ENCODE measurements at places on chromosomes 12 and 14. TPM values are rescaled to one million over a fixed set of nuclear protein-coding genes. Genes with fewer than 3 reads are reported as not detected.

GRCh38 chr12:18552829-18553228 is 185.0 kb downstream of the PLCZ1 start:
- no peak for DNase-seq

DNA sequence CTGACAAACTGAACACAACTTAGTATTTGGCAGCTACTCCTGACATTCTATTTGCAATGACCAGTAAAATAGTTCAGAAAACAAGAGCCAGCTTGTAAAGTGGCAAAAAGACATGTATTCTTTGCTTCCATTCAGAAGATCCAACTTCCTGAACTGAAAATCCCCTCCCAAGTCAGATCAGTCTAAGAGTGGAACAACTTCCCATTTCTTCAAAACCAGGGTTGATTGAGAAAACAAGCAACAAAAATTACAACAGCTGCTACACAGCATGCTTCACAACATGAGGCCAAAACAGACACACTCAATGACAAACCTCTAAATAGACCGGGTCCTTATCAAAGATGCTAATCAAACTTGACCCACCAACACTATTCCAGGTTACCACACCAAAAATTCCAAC is 40.3 kb downstream of the CIT start:
- DNase-seq, result no peak

DNA sequence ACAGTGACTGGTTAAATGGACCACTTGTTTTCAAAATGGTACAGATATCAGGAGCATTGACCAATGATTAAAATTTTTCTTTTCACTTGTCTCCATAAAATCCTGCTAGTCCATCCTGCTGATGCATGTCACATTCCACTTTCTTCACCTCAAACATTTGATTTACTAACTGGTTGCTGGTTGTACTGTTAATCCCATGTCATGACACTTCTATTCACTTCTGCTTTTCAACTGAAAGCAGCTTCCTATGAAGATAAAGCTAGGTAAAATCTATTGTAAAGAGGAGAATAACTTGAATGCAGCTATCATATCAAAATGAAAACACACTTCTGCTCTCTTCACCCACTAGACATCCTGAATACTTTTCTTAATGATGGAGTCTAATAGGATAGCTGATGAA is 149.6 kb upstream of the OTX2 start:
- DNase-seq, result no peak

GRCh38 chr14:79972230-79972629 is 239.1 kb downstream of the DIO2 start:
- no peak for DNase-seq

DNA sequence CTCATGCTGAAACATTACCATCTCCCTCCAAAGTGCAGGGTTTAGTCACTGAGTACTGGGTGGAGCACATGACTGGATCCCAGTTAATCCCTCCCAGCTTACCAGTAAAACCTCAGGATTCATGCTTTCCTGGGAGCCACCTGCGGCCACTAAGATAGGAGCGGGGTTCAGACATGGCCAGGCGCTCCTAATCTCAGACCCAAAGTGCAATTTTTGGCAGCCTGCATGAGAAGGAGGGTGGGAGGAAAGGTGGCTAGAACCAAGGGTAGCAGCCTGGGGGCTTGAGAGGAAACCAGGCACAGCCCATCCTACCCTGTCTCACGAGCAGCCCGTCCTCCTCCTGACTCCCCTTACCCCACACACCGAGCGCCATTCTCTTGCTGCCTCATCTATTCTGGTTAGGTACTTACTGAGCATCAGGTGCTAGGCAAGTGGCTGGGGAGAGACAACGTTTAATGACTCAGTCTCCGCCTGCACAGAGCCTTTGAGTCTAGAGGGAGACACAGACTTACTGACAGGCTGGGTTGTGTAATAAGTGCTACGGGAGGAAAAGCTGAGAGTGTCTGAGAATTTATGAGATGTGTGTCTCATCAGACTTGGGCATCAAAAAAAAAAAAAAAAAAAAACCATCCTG is 9.9 kb downstream of the GPRC5A start:
- no peak for DNase-seq

DNA sequence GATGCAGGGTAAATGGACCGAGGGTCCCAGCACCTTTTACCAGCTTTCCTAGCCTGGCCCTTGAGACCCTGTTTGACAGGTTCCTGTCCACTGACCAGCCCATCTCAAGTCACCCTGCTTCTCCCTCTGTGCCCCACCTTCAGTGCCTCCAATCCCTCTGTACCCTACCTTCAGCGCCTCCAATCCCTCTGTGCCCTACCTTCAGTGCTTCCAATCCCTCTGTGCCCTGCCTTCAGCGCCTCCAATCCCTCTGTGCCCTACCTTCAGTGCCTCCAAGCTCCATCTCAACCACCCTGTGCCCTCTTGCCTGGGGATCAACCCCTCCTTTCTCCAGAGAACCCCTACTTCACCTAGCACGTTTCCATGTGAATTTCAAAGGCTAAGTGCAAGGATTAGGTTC is 54.3 kb downstream of the ZFP36L1 start:
- no peak for DNase-seq

DNA sequence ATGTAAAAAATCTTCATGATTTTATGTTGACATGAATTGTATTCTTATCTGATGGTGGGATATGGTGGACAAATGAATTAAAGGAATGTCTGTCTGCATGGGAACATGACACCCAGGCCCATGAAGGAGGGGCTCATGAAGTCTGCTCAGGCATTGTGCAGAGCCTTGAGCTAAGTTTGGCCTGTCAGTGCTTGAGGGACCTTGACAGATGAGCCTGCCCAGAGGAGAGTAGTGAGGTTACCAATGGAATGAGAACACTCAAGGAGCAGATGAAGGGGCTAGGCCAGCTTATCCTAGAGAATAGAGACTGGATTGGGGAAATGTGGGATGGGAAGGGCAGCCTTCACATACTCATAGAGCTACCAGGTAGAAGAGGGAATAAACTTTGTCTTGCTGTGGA is 68.8 kb downstream of the TMX1 start:
- no peak for DNase-seq

The GSKIP gene
- 11.9 TPM for total RNA-seq
